Activated CD4-positive, alpha-beta T cell treated with anti-CD3 and anti-CD28 coated beads, Interleukin-2, amount 50 U/mL, for 1 hour (primary cell): ENCODE measurements at places on chromosomes 7 and 10.

DNA sequence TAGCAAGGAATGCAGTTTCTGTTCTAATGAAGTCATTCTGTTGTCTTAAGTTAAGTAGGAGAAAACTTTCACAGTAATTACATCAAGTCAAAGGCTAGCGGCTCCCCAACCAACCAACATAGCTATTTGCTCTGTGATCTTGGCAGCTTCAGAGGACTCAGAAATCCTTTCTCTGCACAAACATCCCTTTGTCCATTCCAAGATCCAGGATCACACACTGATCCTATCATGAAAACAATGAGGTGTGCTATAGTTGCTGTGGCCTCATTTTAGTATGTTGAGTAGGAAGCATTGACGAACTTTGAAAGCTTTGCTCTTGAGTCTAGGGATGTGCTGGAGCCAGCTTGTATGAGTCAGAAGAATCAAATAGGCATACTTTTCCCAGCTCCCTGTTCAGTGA lies 218.2 kb upstream of the PRSS58 start:
- no peak for DNase-seq

DNA sequence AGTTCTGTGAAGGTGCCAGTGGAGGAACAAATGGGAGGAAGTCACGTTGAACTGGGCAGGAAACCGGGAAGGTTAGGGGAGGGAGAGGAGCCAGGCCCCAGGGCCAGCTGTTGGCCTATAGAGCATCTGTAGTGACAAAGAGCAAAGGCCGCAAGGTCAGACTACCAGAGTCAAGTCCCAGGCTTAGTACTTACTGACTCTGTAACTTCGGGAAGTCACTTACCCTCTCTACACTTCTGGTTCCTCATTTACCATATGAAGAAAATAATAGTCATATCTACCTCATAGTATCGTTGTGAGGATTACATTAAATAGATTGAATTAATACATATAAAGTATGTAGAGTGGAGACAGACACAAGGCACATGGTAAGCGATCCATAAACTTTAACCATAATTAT lies 101.8 kb upstream of the FZD1 start:
- DNase-seq: no peak

DNA sequence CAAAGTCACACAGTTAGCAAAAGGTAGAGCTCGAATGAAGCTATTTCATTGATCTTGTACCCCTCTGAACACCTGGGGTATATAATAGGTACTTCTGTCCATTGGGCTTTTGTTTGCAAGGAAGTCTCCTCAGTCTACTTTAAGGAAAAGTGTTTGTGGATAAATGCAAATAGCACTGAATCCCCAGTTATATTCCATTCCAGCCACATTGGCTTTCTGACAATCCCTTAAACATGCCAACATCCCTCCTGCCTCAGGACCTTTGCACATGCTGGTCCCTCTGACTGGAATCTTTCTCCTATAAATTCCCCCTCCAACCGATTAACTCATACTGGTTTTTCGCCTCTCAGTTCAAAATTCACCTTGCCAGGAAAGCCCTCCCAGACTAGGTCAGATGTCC lies 17.1 kb downstream of the DUSP5 start:
- no peak for DNase-seq

DNA sequence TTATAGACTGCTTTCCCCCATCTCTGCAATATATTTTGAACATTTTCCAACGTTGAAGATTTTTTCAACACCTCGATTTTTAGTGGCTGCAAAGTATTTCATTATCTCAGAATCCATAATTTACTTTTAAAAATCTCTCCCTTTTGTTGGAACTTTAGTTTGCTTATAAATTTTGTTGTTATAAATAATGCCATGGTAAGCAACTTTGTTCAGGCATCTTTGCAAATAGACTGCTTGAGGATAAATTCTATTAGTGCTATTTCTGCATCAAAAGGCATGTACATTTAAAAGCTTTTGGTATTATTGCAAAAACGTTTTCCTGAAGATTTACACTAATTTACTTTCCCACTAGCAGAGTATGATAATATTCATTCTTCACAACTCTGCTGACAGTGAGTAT lies 79.4 kb downstream of the TMEM178B start:
- no peak for DNase-seq

GRCh38 chr10:102399217-102400021 lies 3.9 kb downstream of the NFKB2 start:
- DNase-seq: peak; percentile 87

- peak; percentile 97 for DNase-seq
Measured at GRCh38 chr10:74176380-74177139, 25.5 kb downstream of the ADK start.
